ENCODE measurements at places on chromosomes 12 and 14. TPM values are rescaled to one million over a fixed set of nuclear protein-coding genes. Genes with fewer than 3 reads are reported as not detected.

CCDC197 gene
- 1.3 TPM for total RNA-seq

DNA sequence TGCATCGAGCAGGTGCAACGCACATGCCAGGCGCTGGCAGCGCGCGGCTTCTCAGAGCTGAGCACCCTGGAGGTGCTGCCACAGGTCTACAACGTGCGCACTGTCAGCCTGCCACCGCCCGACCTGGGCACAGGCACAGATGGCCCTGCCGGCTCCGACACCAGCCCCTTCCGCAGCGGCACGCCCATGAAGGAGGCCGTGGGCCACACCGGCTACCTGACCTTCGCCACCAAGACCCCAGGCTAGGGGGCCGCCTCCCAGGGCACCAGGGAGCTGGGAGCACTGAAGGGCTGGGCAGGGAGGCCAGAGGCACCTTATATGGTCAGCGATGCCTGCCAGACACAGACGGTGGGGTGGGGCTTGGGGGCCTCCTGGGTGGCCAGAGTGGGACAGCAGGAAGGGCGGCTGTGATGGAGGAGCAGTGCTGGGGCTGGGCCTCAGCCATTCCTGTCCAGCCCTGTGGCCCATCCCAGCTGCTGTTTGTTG, 5.6 kb downstream of the TRMT61A start:
- no peak for DNase-seq

DNA sequence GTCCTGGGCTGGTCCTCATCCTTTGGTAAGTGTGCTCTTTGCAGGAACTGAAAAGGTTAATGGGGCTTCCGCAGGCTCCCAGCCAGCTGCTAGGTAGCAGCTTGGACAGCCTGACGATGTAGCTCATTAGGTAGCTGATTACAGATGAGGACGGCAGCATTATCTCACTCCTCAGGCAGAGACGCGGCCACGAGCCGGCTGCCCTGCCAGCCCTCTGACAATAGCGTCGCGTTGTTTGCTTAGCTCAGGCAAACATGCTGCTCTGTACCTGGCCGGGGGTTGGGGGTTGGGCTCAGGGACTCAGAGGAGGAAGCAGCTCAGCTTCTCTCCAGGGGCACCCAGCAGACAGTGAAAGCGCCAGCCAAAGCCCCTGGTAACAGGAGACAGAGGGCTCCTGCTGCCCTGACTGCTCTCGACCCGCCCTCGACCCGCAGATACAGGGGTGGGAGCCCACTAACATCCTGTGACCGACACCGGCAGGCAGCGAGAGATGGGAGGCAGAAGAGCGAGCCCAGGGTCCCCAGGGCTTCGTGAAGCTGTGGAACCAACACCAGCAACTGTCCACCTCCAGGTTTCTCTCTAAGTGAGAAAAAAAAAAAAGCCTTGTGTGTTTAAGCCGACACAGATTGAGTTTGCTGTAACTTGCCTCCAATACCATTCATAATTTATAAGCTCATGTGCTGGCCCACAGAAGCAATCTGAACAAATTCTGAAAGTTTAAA, 53.4 kb upstream of the DLK1 start:
- DNase-seq: no peak

GRCh38 chr14:99551034-99551922, 52.7 kb downstream of the CCDC85C start:
- no peak for DNase-seq

DNA sequence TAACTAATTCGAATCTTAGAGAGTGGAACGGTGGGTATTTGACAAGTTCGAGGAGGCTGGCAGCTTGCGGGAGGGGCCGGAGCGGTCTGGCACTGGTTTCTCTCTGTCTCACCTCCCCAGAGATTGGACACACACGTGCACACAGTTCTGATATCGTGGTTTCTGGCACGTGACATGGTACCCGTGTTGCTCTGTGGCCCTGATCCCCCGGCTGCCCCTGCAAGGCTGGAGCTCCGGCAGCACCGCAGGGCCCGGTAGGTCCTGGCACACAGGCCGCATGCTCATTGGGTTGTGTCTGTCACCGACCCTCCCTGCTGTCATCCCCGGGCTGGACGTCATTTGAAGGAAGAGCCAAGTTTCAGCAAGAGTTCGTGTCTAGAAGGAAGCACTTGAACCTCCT, 82.7 kb downstream of the PPP2R5C start:
- peak; percentile 70 for DNase-seq

DNA sequence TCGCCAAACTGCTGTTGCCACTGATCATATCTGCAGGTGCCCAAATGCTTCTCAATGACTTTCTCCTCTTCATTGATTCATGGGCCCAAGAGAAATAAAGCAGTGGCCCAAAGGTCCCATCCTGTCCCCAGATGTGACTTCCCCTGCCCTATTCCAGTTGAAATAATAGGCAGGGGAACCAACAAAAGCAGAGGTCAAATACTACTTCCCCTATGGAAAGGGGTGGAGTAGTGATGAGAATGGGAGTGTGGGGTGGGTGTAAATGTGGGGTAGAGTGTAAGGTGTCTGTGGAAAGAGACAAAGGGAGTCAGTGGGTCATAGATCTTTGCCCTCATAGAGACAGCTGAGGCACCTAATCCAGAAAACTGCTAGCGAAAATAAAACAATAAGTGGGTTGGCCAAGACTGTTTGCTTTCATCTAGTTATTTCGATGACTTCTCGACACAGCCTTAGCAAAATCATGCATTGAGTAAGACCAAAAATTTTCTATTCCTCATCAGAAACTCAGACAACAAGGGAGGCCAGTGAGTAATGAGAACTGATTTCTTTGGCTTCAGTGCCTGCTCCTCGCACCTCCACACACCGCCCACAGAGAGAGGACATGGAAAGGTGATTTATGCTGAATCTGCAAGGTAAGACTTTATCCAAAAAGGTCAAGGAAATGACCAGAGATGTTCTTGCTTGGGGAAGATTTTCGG, 10.9 kb upstream of the IL22 start:
- no peak for DNase-seq

GRCh38 chr12:80967565-80967964, 29.8 kb upstream of the LIN7A start:
- no peak for DNase-seq

RD3L gene
- 26.4 TPM for total RNA-seq

GRCh38 chr12:32568228-32568627, 110.9 kb upstream of the DNM1L start:
- DNase-seq: no peak

- no peak for DNase-seq
Measured at GRCh38 chr12:45234139-45234865, 18.4 kb downstream of the ANO6 start.

CELA1 gene
- total RNA-seq: not detected

GRCh38 chr14:98433436-98433835, 838.6 kb downstream of the BCL11B start:
- no peak for DNase-seq

DNA sequence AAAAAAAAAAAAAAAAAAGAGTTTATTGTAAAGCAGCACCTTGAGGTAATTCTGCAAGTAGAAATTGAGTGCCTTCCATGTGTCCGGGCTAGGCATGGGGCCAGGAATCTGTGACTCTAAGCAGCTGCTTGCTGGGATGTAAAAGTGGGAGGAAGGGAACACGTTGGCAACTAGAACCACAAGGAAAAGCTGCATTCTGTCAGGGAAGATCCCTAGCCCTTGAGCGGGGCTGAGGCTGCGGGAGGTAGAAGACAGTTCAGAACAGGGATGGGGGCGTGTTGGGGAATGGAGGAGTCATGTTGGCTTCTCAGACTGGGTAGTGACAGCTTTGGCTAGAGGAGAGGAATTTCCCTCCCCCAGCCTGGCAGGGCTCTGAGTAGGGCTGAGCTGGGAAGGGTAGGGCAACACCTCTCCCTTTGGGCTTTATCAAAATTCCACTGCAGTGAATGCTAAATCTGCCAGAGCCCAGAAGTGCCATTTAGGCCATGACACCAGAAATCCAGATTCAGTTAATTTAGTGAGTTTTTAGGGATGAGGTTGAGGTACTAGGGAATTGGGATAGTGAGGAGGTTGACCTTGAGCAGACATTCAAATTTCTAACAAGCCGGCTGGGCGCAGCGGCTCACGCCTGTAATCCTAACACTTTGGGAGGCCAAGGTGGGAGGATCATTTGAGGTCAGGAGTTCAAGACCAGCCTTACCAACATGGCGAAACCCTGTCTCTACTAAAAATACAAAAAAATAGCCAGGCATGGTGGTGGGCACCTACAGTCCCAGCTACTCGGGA, 3.4 kb upstream of the TRAFD1 start:
- DNase-seq: peak; percentile 84

ZDHHC22 gene
- total RNA-seq: not detected

- no peak for DNase-seq
Measured at GRCh38 chr14:20190596-20190995, at the start of gene OR11G2. Gene OR11G2 (plus strand): TSS chr14:20190896. CDS start chr14:20197438, 6,542 bp downstream.

GRCh38 chr14:91164676-91165075, 50.8 kb downstream of the DGLUCY start:
- peak; percentile 66 for DNase-seq

GRCh38 chr12:49092086-49092815, 2.4 kb downstream of the DHH start:
- no peak for DNase-seq

DNA sequence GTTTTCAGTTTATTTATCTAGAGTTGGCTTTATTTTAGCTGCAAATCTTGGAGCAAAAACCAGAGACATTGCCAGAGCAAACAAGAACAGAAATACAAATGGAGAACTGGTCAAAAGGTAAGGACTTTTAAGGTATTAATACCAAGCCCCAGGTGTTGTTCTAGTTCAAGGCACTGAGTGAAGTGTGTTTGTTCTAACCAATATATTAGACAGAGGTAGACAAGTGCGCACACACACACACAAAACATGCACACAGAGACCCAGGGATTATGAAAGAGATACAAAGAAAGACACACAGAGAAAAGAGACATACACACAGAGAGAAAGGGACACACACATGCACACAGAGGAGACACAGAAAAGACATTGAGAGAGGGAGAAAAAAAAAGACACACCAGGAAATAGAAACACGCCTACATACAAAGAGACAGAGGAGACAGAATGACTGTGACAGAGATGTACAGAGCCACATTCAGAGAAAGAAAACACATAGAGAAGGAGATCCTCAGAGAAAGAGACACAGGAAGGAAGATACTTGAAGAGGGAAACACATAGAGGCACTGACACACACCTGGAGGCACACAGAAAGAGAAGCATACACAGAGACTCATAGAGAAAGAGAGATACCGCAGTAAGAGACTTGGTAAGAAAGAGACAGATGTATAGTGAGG, 50.2 kb downstream of the MIPOL1 start:
- DNase-seq: no peak

- DNase-seq: peak; percentile 54
Measured at GRCh38 chr12:5081016-5081415, 37.3 kb downstream of the KCNA5 start.

FAM186B gene
- 0.46 TPM for total RNA-seq

- DNase-seq: no peak
Measured at GRCh38 chr14:67464377-67464776, 24.1 kb downstream of the TMEM229B start.

TTC6 gene
- total RNA-seq: not detected

- DNase-seq: no peak
Measured at GRCh38 chr12:128942960-128943477, 89.7 kb downstream of the GLT1D1 start.

DNA sequence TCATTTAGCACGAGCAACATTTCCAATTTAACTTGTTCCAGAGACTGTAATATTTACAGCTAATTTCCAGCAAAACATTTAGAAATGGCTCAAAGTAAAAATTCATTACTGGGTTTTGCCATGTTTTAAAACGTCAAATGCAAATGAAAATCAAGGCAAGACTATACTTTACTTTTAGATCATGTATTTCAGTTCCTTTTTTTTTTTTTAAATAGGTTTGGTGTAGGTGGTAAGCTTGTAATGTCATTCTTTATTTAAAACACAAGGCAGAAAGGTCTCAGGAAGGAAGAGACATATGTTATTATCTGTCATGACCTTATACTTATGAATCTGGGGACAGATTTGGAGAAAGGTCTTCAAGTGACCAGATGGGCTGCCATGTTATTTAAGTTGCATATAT, 54.1 kb downstream of the GRIP1 start:
- no peak for DNase-seq

DNA sequence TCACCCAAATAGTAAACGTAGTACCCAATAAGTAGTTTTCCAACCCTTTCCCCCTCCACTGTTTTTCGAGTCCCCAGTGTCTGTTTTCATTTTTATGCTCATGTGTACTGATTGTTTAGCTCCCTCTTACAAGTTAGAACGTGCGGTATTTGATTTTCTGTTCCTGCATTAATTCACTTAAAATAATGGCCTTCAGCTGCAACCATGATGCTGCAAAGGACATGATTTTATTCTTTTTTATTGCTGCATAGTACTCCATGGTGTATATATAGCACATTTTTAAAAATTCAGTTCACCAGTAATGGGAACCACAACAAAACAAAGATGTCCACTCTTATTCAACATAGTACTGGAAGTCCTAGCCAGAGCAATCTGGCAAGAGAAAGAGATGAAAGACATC, 72.8 kb downstream of the DUSP6 start:
- DNase-seq: no peak

UBC gene
- total RNA-seq: 1,120 TPM

DNA sequence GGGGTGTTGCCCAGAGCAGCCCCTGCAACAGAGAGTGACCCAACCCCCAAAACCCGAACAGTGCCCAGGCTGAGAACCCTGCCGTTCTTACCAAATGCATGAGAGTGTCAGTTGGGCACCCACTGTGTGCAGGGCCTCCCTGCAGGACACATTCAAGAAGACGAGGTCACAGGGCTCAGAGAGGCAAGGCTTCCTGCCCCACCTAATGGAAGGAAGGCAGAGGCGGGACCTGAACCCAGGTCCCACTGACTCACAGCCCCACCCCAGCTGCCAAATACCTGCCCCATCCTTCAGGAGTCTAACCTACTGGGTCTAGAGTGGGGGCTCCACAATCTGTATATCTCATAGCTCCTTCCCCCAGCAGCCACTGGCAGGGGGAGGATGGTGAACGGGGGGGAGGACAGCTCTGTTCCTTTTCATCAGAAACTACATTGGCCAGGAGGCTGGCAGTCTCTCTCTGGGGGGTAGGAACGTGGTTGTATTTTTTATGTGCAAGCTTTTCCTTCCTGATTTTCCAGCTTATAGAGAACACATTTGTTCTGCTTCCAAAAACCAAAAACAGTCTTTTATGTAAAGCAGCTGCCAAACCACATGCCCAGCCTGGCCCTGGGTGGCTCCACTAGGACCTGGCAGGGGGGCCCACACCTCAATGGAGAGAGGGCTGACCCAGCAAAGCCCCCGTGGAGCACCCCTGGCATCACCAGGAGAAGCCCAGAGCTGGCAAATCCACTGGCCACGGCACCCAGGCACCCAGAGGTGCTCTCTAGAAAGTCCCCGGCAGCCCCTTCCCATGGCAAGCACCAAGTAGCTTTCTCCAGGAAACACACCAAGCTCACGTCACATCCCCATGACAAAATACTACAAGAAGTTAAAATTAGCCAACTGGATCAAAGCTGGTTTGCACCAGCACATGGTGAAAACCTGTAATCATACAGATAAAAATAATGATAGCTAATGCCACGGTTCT, 17.0 kb downstream of the NCOR2 start:
- DNase-seq: no peak

NELL2 gene
- total RNA-seq: 0.65 TPM

DNA sequence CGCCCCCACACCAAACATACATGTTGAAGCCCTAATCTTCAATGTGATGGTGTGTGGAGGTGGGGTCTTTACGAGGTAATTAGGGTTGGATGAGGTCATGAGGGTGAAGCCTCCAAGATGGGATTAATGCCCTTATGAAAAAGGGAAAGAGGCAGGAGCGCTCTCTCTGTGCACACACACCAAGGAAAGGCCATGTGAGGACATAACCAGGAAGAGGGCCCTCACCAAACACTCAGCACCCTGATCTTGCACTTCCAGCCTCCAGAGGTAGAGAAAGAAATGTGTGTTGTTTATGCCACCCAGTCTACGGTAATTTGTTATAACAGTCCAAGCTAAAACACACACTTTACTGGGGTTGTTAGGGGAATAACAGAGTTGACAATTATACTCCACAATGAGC, 14.6 kb upstream of the PITPNM2 start:
- no peak for DNase-seq
